ENCODE measurements at places on chromosomes 5 and 9. TPM values are rescaled to one million over a fixed set of nuclear protein-coding genes. Genes with fewer than 3 reads are reported as not detected.

GRCh38 chr9:87528969-87529368, 31.3 kb downstream of the DAPK1 start:
- no peaks in the 10 kb centered on the region for H3K4me1 ChIP-seq
- H3K4me3 ChIP-seq, result no peak overlapping the region
- H3K36me3 ChIP-seq, result no peaks in the 10 kb centered on the region
- no peaks in the 10 kb centered on the region for H3K27me3 ChIP-seq
- DNase-seq, result no peak

DNA sequence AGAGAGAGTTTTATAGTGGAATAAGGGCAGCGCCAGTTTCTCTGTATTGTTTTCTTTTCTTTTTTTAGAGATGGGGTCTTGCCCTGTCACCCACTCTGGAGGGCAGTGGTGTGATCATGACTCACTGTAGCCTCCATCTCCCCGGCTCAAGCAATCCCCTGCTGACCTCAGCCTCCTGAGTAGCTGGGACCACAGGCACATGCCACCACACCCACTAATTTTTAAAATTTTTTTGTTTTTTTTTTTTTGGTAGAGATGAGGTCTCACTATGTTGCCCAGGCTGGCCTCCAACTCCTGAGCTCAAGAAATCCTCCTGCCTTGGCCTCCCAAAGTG, 119.0 kb downstream of the PIK3R1 start:
- H3K4me1 ChIP-seq, result peaks cover 41% of the 10 kb centered on the region
- H3K27ac ChIP-seq, result peak overlapping the region; percentile 80
- H3K36me3 ChIP-seq, result no peaks in the 10 kb centered on the region
- no peak for DNase-seq
- H3K27me3 ChIP-seq, result no peaks in the 10 kb centered on the region

DNA sequence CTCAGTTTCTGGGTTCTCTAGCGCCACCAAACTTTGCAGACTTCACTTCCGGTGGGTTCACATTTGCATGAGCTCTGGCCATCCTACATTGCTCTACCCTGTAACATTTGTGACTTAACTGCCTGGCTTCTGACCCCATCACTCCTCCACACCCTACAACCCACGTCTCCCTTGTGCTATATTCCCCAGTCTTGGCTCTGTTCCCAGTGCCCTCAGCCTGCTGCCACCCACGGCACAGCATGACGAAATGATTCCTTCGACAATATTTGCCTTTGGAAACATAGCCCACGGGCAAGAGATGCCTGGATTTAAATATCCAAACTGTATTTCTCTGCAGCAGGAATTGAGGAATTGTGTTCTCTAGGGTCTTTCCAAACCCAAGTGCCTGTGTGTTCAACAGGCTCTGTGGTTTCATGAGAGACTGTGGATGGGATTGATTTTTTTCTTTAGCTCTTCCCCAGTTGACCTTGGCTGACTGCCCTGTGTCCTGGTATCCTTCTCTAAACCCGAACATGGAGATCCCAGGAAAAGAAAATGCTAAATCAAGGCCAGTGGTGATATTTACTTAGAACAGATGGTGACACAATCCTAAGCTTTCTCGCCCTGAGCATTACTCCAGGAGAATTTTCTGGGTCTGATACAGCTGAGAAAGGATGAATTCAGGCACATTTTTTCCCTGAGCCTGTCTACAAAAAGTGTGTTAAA, 44.4 kb upstream of the GRIA1 start:
- no peaks in the 10 kb centered on the region for H3K36me3 ChIP-seq
- no peak for DNase-seq
- peak overlapping the region; percentile 44 for H3K4me3 ChIP-seq
- peak overlapping the region; percentile 13 for H3K27ac ChIP-seq
- H3K4me1 ChIP-seq, result peaks cover 8% of the 10 kb centered on the region

- H3K4me3 ChIP-seq, result no peak overlapping the region
- no peak overlapping the region for H3K27ac ChIP-seq
- H3K36me3 ChIP-seq, result no peaks in the 10 kb centered on the region
- DNase-seq, result peak; percentile 88
- peaks cover 6% of the 10 kb centered on the region for H3K27me3 ChIP-seq
- H3K4me1 ChIP-seq, result no peaks in the 10 kb centered on the region
Observed at GRCh38 chr5:33969572-33970452, 14.7 kb downstream of the SLC45A2 start.

GRCh38 chr9:76137931-76138330, 247.5 kb downstream of the PCSK5 start:
- no peaks in the 10 kb centered on the region for H3K36me3 ChIP-seq
- no peak for DNase-seq
- no peak overlapping the region for H3K27ac ChIP-seq
- H3K4me1 ChIP-seq, result no peaks in the 10 kb centered on the region
- no peaks in the 10 kb centered on the region for H3K27me3 ChIP-seq

SLC34A3 gene
- total RNA-seq, result not detected

Measured in osteoblast (primary cell).